ENCODE measurements at places on chromosomes 7 and 10. TPM values are rescaled to one million over a fixed set of nuclear protein-coding genes. Genes with fewer than 3 reads are reported as not detected.

The NAT16 gene
- not detected for total RNA-seq

The GPR26 gene
- not detected for total RNA-seq

The SMARCD3 gene
- 86.3 TPM for total RNA-seq

The FOXI2 gene
- total RNA-seq: not detected

The FAM131B gene
- 0.60 TPM for total RNA-seq

DNA sequence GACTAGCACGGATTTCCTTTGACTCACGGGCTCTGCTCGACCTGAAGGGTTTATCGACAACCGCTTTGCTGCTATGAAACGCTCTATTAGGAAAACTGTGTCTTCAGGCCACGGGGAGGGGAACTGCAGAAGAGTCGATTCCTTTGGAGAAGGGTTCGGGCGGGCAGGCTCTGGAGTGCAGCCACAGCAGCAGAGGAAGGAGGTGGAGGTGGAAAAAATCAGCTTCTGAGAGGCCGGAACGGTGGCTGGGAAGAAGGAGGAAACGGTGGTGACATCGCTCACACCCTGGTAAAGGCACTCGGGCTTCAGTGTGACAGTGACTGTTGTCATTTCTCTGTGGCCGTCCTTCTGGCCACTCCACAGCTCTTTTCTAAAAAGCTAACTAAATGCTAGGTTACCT lies 64.6 kb upstream of the MGMT start:
- H3K4me1 ChIP-seq: peaks cover 7% of the 10 kb centered on the region
- no peak overlapping the region for H3K27ac ChIP-seq
- no peak for DNase-seq

DNA sequence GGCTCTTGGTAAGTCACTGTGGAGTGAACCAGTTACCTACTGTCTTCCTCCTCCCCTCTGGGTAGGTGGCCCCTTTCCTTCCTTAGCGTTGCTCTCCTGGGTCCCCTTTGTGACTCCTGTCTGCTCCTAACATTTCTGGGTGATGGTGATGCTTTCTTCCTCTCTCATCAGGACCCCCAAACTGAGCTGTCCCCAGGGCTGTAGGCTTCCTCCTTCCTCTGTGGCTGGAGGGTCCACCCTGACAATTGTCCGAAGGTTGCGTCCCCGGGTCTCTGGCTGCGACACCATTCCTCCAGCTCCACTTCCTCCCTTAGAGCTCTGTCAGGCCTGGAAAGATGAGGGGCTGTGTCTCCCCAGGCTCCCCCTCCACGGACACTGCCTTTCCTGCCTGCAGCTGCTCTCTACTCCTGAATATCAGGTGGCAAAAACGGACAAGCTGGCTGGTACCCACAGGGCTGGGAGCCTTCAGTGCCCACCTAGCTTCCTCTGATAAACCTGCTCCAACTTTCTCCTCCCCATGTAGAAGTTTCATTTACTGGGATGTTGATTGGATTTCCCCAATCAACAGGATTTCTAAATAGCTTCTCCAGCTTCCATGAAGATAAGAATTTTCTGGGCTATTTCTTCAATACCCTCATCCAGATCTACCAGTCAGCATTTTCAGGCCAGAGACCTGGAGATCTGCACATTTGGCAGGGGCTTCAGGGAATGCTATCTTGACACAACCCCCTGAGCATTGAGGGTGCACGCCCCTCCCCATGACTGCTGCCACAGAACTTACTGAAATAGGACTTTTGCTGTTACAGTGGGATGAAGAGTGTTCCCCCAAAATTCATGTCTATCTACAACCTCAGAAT lies 506.5 kb downstream of the TCERG1L start:
- H3K36me3 ChIP-seq: no peaks in the 10 kb centered on the region
- DNase-seq: no peak
- H3K27ac ChIP-seq: no peak overlapping the region
- H3K27me3 ChIP-seq: no peaks in the 10 kb centered on the region
- H3K4me1 ChIP-seq: no peaks in the 10 kb centered on the region

GRCh38 chr10:44913350-44914081 lies 2.4 kb downstream of the TMEM72 start:
- H3K27ac ChIP-seq: no peak overlapping the region
- no peaks in the 10 kb centered on the region for H3K36me3 ChIP-seq
- no peak overlapping the region for H3K4me3 ChIP-seq
- H3K27me3 ChIP-seq: no peaks in the 10 kb centered on the region

- H3K4me3 ChIP-seq: no peak overlapping the region
- DNase-seq: no peak
- peaks cover 2% of the 10 kb centered on the region for H3K4me1 ChIP-seq
- H3K27ac ChIP-seq: no peak overlapping the region
Observed at GRCh38 chr10:42956045-42956444, 120.8 kb upstream of the RET start.

GRCh38 chr7:74401137-74401859 lies 52.4 kb upstream of the GTF2IRD1 start:
- no peaks in the 10 kb centered on the region for H3K27me3 ChIP-seq
- no peak overlapping the region for H3K27ac ChIP-seq
- peak; percentile 84 for DNase-seq
- H3K4me1 ChIP-seq: no peaks in the 10 kb centered on the region

GRCh38 chr7:24283897-24284698 lies at the start of gene NPY:
NPY (plus strand) TSS chr7:24284190; CDS start chr7:24285241, 1,051 bp downstream.
- no peaks in the 10 kb centered on the region for H3K27me3 ChIP-seq
- no peaks in the 10 kb centered on the region for H3K36me3 ChIP-seq
- no peak for DNase-seq
- H3K4me1 ChIP-seq: no peaks in the 10 kb centered on the region
- H3K27ac ChIP-seq: no peak within 1 kb of the TSS

- H3K27me3 ChIP-seq: no peaks in the 10 kb centered on the region
- DNase-seq: peak; percentile 78
- no peaks in the 10 kb centered on the region for H3K36me3 ChIP-seq
- peaks cover 22% of the 10 kb centered on the region for H3K4me1 ChIP-seq
- peak overlapping the region; percentile 70 for H3K4me3 ChIP-seq
Observed at GRCh38 chr7:151088856-151089699, 2.8 kb downstream of the AGAP3 start.

GRCh38 chr10:54666192-54666591 lies 134.8 kb downstream of the PCDH15 start:
- no peaks in the 10 kb centered on the region for H3K36me3 ChIP-seq
- H3K4me3 ChIP-seq: no peak overlapping the region
- no peak for DNase-seq
- H3K27ac ChIP-seq: no peak overlapping the region
- H3K27me3 ChIP-seq: no peaks in the 10 kb centered on the region

DNA sequence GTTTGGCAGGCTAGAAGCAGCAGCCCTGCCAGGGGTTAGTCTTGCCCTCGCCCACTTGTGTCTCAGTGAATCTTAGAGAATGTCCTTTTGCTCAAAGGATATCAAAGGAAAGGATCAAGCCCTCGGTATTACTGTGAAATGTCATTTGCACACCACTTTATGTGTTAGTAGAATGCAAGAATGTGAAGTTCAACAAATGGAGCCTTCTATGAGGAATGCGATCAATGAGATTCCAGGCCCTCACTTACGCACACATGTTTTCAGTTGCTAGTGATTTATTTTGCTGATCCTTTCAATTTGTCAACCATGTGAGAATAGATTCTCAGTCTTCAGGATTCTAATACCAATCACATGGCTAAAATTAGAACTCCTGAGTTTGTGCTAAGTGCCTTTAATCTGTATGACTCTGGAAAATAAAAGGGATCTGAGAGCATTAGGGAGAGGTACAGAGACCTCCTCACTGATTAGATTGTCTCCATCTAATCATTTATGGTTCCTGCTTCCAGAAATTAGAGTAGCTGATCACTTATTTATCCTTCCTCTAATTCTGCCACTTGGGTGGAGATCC lies 123.0 kb upstream of the SP4 start:
- no peak overlapping the region for H3K4me3 ChIP-seq
- no peaks in the 10 kb centered on the region for H3K27me3 ChIP-seq
- no peak for DNase-seq
- H3K36me3 ChIP-seq: no peaks in the 10 kb centered on the region

- DNase-seq: no peak
- no peaks in the 10 kb centered on the region for H3K36me3 ChIP-seq
- no peak overlapping the region for H3K27ac ChIP-seq
- H3K4me3 ChIP-seq: no peak overlapping the region
Observed at GRCh38 chr10:96287392-96288105, 16.2 kb upstream of the BLNK start.

Data from ovary (tissue), 10 donors.